ENCODE measurements at places on chromosomes 6 and 20. TPM values are rescaled to one million over a fixed set of nuclear protein-coding genes. Genes with fewer than 3 reads are reported as not detected.

DNA sequence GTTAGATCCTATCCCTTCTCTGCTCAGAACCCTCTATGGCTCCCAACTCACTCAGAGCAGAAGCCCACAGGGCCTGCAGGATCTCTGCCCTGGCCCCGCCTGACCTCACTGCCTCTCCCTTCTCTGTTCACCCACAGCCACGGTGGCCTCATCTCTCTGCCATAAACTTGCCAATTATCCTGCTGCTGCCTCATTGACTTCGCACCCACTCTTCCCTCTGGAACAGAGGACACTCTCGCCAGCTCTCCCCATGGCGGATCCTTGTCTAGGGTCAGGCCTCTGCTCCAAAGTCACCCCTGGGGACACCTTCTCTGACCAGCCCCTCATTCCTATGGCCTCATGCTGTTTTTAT lies 86.4 kb downstream of the CEBPB start:
- DNase-seq: no peak

- DNase-seq: peak; percentile 48
These were observed 90.8 kb downstream of the THBS2 start for GRCh38 chr6:169162752-169163407.

DNA sequence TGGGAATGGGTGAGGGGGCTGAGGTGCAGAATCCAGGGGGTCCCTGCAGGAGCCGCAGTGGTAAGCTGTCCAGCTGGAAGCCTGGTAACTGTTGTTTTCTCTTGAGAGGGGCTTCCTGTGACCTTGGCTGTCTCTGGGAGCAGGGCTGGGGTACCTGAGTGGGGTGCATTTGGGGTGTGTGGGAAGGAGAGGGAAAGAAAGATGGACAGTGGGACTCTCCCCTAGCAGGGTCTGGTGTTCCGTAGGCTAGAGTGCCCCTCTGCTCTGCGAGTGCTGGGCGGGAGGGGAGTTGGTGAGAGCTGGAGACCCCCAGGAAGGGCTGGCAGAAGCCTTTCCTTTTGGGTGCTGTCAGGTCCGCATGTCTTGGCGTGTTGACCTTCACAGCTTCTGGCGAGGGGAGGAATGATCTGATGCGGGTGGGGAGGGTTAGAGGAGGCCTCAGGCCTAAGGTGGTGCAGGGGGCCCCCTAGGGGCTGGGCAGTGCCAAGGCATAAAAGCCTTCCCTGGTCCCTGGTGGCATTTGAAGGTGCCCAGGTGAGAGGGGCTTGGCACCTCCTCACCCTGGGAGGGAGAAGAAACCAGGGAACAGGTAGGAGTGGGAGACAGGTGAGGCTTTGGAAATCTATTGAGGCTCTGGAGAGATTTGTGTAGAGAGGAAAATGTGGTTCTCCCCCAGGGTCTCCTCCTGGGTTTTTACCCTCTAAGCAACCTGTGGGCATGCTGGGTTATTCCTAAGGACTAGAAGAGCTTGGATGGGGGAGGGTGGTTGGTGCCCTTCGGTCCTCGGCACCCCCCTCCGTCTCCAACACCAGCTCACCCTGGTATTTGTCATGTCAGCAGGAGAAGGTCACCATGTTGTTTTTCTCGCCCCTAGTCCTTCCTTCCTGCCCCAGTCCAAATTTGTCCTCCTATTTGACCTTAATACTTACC lies 3.3 kb downstream of the VEGFA start:
- peak; percentile 70 for DNase-seq

Gene GTF2H4
- 13.7 TPM for total RNA-seq

- no peak for DNase-seq
These were observed 200.4 kb downstream of the C6orf118 start for GRCh38 chr6:165109011-165109410.

GRCh38 chr20:2688041-2688591 lies 4.5 kb upstream of the EBF4 start:
- peak; percentile 52 for DNase-seq

Gene CDSN
- not detected for total RNA-seq

DNA sequence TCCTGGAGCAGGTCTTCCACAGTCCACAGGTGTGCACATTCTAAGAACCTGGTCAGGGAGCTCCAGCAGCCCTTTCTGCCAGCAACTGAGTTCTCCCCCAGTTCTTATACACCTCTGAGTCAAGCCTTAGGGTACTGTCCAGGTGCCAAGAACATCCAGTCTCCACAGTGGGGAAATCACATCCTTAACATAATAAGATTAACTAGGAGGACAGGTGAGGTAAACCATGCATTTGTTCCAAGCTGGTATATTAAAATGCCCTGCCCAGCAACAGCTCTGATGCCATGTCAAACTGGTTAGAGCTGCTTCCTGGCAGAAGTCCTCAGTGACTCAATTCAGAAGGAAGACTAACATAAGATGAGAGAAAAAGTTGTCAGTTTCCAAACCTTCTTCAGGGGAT lies 303.9 kb upstream of the SGK1 start:
- DNase-seq: no peak

DNA sequence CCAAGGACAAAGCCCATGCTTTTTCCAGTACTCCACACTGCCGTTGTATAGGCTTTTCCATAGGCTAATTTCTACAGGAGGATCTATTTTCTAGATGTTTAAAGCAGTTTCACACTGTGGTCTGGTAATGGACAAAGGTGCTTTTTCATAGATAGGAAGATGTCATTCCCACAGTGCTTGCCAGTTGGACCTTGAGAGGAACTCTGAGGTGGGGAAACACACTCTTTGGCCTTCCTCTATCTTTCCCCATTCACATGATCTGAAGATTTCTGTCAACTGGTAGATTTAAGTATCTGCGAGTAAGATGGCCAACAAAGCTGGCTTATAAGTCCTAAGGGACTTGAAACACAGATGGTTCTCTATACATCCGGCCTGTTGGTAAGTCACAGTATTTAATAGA lies 477.3 kb downstream of the UTRN start:
- no peak for DNase-seq

GRCh38 chr20:48398506-48399449 lies 429.0 kb downstream of the PREX1 start:
- DNase-seq: peak; percentile 18

GRCh38 chr20:37397076-37397953 lies 51.4 kb downstream of the SRC start:
- no peak for DNase-seq

Gene SH3BGRL2
- 5.1 TPM for total RNA-seq

DNA sequence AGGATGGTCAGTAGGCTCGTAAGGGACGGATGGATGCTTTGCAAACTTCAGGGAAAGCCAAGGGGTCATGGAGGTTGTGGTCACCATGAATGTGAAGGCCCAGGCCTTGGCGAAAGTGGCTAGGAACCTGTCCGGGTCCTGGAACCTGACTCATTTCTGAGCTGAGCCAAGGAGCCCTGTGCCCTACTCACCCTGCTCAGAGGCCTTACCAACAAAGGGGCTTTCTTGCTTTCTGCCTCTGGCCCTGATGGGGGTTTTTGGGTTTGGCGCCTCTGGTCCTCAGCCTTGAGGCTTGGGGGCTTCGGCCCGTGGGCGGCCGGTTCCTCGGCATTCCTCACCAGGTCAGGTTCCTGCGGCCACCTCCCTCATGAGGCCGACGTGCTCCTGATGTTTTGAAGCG lies 155.1 kb downstream of the DTNBP1 start:
- DNase-seq: no peak

- no peak for DNase-seq
These were observed 5.2 kb downstream of the GTSF1L start for GRCh38 chr20:43721429-43722152.

DNA sequence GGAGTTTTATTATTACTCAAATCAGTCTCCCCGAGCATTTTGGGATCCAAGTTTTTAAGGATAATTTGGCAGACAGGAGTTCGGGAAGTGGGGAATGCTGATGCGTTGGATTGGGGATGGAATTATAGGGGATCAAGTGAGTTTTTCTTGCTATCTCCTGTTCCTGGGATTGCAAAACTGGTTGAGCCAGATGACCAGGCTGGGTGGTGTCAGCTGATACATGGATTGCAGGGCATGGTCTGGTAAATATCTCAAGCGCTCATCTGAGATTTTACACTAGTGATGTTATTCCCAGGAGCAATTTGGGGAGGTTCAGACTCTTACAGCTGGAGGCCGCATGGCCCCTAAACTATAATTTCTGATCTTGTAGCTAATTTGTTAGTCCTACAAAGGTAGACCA lies 54.7 kb downstream of the ENPP1 start:
- DNase-seq: no peak

DNA sequence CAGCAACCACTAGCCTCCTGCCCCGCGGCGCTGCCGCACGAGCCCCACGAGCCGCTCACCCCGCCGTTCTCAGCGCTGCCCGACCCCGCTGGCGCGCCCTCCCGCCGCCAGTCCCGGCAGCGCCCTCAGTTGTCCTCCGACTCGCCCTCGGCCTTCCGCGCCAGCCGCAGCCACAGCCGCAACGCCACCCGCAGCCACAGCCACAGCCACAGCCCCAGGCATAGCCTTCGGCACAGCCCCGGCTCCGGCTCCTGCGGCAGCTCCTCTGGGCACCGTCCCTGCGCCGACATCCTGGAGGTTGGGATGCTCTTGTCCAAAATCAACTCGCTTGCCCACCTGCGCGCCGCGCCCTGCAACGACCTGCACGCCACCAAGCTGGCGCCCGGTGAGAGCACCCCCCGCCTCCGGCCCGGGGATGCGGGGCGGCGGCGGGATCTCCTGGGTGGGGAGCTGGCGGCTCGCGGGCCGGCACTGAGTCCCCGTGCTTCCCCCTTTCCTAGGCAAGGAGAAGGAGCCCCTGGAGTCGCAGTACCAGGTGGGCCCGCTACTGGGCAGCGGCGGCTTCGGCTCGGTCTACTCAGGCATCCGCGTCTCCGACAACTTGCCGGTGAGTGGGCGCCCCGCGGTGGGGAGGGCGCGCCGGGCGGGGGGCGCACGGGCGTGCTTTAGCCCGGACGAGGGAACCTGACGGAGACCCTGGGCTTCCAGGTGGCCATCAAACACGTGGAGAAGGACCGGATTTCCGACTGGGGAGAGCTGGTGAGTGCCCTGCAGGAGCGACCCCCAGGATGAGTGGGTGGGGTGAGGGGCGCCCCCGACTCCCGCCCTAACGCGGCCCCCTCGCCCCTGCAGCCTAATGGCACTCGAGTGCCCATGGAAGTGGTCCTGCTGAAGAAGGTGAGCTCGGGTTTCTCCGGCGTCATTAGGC lies 585 bp downstream of the PIM1 start:
- peak; percentile 53 for DNase-seq

DNA sequence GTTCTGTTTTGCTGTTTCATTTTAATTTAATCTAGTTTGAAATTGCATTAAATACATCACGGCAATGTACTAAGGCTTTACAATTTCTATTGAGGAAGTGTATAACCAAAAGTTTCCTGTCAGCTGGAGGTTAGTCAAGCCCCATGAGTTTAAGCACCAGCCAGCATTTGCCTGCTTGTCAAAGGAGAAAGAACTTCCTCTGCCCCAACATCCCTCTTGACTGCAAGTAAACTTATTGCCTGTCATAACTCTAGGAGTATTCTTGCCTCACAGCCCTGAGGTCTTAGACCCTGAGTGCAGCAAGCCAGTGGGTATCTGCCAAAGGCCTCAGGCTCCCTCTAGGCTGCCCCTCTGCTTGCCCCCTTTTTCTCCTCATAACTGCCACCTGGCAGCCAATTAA lies 106.7 kb upstream of the INSM1 start:
- DNase-seq: no peak

Data from heart right ventricle (tissue), 16 donors.